ENCODE measurements at places on chromosomes 7 and 10.
A peak's percentile ranks its signal among the peaks of the same experiment; 100 is the strongest.

- DNase-seq = peak; percentile 50
These were observed 1.7 kb upstream of the MYO1G start for GRCh38 chr7:44980393-44981034.

DNA sequence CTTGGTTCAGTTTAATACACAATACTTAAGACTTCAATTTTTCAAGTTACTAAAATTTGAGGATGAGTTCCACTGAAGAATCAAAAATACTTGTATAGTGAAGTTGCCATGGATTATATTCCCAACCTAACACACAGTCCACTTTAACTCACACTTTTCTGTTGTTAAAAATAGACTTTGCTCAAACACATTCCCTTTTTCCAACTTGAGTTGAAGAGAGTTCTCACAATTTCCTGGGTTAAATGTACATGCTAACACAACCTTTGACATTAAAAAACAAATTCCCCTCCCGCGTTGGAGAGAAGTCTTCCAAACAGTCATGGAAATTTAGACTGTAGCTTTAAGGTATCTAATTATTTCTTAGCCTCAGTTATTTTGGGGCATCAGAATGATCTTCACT, 27.1 kb downstream of the SKIDA1 start:
- DNase-seq = no peak

- no peak for DNase-seq
These were observed 18.2 kb downstream of the BHLHA15 start for GRCh38 chr7:98229441-98229840.

- DNase-seq = no peak
These were observed 84.5 kb downstream of the PIP4K2A start for GRCh38 chr10:22629852-22630233.

DNA sequence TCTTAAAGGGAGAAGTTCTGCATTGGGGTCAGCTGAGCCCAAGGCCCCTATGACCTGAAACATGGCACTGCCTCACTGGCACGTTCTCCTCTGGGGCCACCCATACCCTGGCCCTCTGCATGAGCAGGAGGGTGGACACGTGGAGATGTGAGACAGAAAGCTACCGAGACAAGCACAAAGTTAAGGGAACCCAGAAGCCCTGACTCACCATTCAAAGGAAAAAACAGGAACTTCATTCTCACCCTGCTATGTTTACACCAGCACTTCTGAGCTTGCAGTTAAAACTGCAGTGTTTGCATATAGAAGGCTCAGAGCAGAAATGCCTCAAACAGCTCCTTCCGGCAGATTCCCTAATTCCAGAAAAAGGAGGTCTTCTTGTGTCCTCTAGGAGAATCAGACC, 41.7 kb downstream of the DENND11 start:
- no peak for DNase-seq

GRCh38 chr10:69172241-69172982, 7.6 kb upstream of the SUPV3L1 start:
- no peak for DNase-seq

DNA sequence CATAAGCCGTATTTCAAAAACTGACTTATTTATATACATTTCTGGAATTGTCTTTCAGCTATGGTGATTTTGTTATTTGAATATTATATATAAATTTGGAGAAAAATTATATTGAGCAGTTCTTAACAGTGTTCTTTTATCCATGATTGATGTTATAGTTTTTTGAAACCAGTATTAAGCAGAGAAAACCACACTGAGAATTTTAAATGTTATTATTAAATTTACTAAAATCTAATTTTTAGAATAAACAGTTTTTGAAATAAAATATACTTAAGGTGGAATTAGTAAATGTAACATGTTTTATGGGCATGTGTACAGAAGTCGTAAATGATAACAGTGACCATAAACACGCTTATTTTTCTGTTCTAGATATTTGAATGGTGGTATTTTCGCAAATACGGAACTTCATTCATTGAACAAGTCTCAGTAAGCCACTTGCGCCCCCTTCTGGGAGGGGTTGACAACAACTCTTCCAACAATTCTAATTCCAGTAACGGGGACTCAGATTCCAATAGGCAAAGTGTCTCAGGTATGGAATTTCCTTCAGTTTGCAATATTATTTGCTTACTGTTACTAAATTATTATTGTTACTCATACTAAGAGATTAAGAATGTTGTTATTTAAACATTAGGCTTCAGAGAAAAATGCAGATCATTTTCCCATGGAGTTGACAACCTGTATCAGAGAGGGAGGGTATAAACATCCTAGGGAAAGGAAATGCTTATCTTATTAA, 166.1 kb downstream of the ST7 start:
- DNase-seq = peak; percentile 85

GRCh38 chr7:38317515-38317914, 44.1 kb upstream of the TARP start:
- DNase-seq = no peak
